Stimulated activated CD8-positive, alpha-beta memory T cell treated with anti-CD3 and anti-CD28 coated beads, Interleukin-15, amount 100 ng/mL, for 24 hours (primary cell): ENCODE measurements at places on chromosomes 2 and 18.

DNA sequence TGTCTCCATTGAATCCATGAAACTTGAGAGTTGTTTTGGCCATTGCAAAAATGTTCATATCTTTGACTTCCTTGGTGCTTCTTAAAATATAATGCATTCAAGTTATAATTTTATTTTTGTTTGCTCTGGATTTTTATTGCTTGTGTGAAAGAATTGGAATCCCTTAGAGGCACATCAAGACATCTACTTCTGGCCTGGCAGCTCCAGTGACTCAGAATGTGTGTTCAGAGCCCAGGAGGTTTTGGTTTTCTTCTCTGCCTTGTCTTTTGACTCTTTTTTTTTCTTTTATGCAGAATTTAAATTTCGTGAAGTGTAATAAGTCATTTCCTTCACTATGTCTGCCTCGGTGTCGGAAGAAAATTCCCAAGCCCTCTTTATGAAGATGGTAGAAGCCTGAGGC lies 180.2 kb downstream of the LTBP1 start:
- DNase-seq = no peak

- no peak for DNase-seq
Measured at GRCh38 chr2:175734686-175735085, 267.4 kb downstream of the LNPK start.

DNA sequence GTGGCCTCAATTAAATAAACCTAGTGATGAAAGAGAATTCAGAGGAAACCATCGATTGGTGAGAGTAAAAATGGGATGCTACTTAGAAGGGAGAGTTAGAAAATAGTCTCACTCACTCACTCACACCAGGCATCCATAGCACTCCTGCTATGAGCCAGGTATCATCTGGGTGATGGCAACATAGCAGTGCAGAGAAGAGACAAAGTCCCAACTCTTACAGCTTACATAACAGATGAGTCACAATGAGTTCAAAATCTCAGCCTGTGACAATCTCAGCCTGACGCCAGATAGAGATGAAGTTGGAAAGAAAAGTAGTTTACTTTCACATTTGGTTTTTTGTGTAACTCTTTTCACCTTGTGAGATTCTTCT lies 55.4 kb upstream of the THOC1 start:
- no peak for DNase-seq

- DNase-seq = no peak
Measured at GRCh38 chr2:207315131-207315530, 149.4 kb upstream of the KLF7 start.

GRCh38 chr2:188884046-188884445 lies 90.1 kb upstream of the COL3A1 start:
- no peak for DNase-seq

- no peak for DNase-seq
Measured at GRCh38 chr18:2424420-2424819, 146.9 kb downstream of the METTL4 start.

- DNase-seq = no peak
Measured at GRCh38 chr18:36181898-36182506, 5.3 kb upstream of the MOCOS start.

GRCh38 chr2:174772472-174772801 lies 8.2 kb upstream of the CHRNA1 start:
- no peak for DNase-seq

GRCh38 chr2:204197336-204198005 lies 260.9 kb downstream of the ICOS start:
- DNase-seq = no peak

DNA sequence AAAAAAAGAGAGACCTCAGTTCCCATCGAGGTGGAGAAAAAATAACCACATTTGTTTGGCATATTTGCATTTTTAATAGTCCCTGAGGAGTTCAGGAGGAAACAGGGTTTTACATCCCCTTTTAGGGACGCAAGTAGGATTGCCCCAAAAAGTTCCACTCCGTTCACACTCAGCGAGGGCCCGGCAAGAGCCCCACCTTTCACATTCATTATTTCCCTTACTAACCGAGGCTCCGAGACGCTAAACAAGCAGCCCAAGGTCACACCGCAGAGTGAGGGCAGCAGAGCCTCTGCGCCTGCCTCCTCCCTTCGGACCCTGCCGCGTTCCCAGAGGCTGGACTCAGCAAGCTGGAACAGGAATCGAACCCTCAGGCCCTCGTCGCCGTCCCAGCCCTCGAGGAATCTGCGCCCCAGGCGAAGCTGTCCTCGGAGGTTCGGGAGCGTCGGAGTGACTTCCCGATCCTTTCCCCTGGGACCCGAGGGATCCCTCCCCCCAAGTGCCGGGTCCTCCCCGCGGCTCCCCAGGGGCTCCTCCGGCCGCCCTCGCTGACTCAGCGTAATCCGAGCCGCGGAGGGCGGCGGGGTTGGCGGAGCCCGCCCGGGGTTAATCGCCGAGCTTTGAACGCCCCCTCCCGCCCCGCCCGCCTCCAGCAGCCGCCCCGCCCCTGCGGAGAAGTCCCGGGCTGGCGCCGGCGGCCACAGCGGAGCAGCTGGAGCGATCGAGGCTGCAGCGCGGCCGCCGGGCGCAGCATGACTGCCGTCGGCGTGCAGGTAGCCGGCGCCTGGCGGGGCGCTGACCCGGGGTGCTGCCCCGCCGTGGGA lies at the start of gene TMEM37:
TSS of gene TMEM37 (plus strand) at position 700 of the 821 bp plus-strand sequence. CDS start at position 750, 50 bp downstream.
- no peak for DNase-seq

- no peak for DNase-seq
Measured at GRCh38 chr2:205745661-205746419, 63.5 kb downstream of the NRP2 start.

DNA sequence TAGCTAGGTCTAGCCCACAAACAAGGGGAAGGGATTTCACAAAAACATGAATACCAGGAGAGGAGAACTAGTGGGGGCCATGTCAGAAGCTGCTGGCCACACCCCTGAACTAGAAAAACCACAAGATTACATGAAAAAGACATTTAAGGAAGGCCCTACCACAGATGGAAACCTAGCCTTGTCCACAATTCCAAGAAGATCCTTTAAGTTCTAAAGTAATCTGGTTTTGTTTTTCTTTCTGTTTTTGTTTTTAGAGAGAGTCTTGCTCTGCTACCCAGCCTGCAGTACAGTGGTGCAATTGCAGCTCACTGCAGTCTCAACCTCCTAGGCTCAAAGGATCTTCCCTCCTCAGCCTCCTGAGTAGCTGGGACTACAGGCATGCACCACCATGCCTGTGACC lies 34.2 kb upstream of the CAB39 start:
- no peak for DNase-seq

DNA sequence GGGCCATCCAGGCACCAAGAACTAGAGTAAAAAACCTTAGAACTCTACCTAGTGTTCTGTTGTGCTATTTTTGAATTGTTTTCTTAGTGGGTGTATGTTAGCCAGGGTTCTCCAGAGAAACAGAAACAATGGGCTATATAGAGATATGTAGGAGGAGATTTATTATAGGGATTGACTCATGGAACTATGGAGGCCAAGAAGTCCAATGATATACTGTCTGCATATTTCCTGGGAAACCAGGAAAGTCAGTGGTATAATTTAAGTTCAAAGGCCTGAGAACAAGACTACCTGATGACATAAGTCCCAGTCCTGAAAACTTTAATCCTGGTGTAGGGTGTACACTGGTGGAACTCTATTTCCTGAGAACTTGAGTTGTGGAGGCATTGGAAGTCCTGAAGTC lies 108.7 kb upstream of the ACVR1 start:
- no peak for DNase-seq

GRCh38 chr18:519019-519879 lies 18.7 kb upstream of the COLEC12 start:
- DNase-seq = no peak

- no peak for DNase-seq
Measured at GRCh38 chr2:74001121-74001520, 16.4 kb downstream of the TET3 start.

- DNase-seq = no peak
Measured at GRCh38 chr2:220396287-220396686, 768.9 kb downstream of the SLC4A3 start.

- DNase-seq = no peak
Measured at GRCh38 chr2:29567906-29568520, 353.4 kb downstream of the ALK start.

DNA sequence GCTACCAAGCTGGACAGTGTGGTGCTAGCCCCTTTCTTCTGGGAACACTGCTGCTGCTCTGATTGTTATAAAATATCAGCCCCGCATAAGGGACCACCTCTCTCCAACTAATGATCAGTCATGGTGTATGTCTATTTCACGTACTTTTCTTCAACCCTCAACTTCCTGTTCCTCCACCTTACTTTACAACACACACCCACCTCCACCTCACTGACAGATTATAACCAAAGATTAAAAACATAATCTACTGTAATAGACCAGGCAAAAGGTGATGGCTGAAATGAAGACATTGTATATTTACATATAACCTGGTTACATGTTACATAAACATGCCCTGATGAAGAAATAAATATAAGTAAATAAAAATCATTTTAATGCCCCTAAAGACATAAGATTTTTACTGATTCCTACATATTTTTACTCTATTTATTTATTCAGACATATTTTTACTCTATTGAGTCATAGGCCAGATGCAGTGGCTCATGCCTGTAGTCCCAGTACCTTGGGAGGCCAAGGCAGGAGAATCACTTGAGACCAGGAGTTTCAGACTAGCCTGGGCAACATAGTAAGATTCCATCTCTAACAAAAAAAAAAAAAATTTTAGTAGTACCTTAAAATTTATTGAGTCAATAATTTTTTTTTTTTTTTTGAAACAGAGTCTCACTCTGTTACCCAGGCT lies 12.8 kb downstream of the STK39 start:
- no peak for DNase-seq

- DNase-seq = no peak
Measured at GRCh38 chr2:34475156-34475555, 876.1 kb upstream of the FAM98A start.

- DNase-seq = no peak
Measured at GRCh38 chr2:200426754-200427153, 83.1 kb downstream of the KCTD18 start.

GRCh38 chr2:169775765-169776164 lies 22.9 kb upstream of the SSB start:
- no peak for DNase-seq

- DNase-seq = no peak
Measured at GRCh38 chr2:86074256-86074655, 31.4 kb downstream of the POLR1A start.

- DNase-seq = no peak
Measured at GRCh38 chr18:79639072-79639829, 40.4 kb upstream of the CTDP1 start.

DNA sequence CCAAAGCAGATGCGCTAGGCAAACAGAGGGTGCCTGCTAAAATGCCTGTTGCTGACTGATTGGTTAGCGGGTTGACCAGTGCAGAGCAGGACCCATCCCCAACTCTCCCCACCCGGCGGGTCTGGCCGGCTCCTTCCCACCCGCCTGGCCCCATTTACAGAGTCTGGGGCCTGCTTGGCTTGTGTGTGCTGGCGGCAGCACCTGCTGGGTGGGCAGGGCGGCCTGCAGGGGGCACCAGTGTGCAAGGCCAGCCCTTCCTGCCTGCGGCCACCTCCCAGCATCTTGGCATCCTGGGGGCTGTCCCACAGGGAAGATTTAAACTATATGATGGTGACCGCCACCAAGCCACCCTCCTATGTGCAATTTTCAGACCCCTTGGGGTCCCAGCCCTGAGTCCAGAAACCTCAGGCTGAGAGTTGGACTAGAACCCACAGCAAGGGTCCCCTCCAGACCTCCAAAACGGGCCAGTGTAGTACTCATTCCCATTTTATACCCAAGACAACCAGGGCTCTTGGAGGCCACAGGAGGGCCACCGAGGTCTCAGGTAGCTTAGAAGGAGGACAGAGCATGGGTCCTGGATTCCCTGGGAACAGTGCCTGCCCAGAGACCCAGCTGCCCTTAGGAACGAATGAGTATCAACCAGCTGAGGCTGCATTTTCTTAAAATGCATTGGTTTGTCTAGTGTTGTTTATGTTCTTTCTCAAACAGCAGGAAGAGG lies 173.6 kb downstream of the SMAD7 start:
- peak; percentile 50 for DNase-seq

DNA sequence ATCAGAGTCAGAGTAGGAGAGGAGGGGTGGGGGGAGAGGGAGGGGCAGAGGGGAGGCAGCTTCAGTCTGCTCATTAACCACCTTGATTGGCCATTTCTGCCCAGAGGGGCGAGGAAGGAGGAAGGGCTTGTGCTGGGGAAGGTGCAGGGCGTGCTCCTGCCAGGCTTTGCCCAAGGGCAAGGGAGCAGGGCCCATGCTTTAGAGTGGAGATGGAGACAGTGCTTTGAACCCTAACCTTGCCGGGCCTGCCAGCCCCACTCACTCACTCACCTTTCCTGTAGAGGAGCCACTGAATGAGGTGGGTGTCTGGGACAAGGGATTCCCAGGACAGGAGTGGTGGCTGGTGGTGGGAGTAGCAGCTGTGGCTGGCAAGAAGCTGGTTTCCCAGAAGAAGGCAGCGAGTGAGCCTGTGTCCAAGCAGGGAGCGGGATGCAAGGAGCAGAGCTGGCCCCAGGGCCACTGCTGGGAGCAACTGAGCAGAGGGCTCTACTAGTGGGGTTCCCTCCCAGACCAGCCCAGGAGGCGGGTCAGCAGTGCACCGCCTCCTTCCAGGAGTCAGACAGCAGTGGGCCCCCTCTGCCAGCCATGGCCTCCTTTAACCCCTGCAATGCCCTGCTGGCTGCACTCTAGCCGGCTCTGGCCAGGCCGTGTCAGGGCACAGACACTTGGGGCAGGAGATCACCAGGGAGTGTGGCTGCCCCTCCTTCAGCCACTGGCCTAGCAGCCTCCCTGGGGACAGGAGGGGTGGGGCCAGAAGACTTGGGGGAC lies 3.6 kb upstream of the RUFY4 start:
- no peak for DNase-seq

DNA sequence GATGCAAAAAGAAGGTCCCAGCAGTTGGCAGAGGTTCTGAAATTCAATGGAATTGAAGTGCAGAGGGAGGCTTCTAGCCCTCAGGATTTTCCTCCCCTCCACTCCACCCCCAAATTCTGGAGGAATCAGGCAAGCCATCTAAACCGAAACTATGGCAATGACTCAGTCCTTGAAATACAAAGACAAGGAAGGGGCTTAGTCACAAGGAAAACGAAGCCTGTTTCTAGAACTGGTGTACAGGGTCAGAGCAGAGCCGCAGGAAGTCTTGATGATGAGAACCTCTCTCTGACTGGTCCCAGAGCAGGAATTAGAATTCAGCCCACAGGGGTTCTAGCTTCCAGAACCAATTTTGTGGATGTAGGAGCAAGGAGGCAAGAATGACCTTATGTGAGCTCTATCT lies 111.7 kb upstream of the SCN1A start:
- no peak for DNase-seq

DNA sequence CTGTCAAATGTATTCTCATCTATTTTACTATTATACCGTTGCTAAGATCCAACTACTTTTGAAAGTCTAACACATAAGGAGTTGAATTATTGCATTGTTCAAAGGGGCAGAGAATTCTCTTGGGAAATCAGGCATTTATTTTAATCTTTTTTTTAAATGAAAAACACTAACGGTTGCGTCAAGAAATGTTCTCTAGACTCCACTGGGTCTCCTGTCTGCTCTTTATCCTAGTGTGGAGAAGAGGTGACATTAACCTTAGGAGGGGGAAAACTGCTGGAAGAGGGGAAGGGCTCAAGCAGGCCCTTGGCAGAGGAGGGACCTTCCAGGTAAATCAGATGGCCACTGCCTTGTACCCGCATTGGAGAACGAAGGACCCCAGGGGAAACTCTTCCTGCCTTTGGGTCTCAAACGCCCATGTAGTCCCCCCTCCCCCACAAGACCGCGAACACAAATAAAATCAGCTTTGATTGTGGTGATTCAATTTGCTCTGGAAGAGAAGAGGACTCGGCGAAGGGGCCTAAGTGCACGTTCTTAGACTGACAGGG lies 1.1 kb upstream of the APCDD1 start:
- no peak for DNase-seq

GRCh38 chr2:237627441-237628246 lies at the start of gene LRRFIP1:
Gene LRRFIP1 (plus strand): TSS chr2:237627587. CDS start chr2:237627645, 58 bp downstream.
- no peak for DNase-seq

- no peak for DNase-seq
Measured at GRCh38 chr2:496729-497128, 180.5 kb downstream of the TMEM18 start.
